ENCODE measurements at places on chromosomes 3 and 15.

DNA sequence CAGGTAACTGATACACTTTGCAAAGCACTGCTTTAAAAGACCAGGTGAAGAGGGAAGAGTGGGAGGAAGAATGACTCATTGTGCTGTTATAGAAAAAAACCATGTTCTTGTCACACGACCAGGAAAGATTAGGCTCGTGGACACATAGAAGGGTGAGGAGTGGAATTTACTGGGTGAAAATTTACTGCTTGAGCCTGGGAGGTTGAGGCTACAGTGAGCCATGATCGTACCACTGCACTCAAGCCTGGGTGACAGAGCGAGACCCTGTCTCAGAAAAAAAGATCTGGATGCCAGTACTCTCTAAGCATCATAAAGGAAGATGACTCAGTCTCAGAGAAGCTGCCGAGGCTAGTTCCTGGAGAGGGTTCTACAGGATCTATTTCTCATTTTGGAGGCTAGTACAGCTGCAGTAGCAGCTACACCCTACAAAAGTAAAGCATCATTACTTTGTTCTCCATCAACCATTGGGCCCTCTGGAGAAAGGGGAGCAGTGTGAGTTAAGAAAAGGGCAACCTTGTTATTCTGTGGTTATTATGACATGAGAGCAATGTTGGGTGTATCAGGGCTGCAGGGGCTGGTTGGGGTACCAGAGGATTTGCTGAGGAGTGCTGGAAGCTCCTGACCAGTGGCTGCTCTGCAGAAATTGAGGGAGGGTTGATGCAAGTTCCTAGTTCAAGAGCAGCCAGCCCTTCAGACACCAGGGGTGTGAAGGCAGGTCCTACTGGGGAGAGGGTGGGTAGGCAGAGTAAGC is 75.4 kb downstream of the CMTM8 start:
- peak; percentile 27 for DNase-seq

- DNase-seq: no peak
Measured at GRCh38 chr15:65386376-65386775, 8.6 kb upstream of the IGDCC3 start.

- no peak for DNase-seq
Measured at GRCh38 chr3:139794469-139795265, 116.9 kb upstream of the NMNAT3 start.

GRCh38 chr3:185335799-185336198 is 27.1 kb upstream of the MAP3K13 start:
- DNase-seq: peak; percentile 67

DNA sequence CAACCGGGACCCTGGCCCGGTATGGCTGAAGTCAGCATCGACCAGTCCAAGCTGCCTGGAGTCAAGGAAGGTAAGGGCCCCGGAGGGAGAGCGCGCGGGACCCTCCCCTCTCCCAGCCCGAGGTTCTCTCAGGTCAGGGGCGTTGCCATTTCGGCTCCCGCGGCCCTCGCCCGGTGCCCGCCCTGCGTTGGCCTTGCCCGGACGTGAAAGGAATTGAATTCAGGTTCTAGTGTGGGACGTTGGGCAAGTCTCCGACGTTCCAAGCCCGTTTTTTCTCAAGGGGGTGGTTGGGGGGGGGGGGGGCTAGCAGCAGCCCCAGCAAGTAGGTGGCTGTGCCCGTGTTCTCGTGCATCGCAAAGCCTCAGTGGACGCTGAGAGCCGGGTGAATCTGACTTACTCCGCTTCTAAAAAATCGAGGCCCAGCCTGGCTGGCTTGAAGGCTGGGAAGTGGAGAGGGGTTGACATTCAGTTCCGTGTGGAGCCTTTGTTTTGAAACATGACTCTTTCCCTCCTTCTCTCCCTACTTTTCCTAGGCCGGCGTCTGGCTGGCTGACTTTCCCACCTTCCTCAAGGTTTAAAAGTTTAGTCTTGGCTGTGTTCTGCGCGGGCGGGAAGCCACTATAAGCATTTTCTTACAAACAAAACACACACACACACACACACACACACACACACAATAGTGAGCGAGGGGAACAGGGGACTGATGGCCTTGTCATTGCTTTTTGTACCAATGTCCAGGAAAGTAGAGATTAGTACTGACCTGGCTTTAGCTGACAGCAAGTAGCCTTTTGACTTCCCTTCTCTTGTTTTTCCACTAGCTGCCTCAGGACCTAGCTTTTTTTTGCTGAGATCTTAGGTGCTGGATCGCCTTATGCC is at the start of gene UTS2B:
UTS2B (minus strand) TSS at position 873 of the 876 bp plus-strand sequence. CDS start 48,337 bp downstream, outside the sequence.
- peak; percentile 70 for DNase-seq

DNA sequence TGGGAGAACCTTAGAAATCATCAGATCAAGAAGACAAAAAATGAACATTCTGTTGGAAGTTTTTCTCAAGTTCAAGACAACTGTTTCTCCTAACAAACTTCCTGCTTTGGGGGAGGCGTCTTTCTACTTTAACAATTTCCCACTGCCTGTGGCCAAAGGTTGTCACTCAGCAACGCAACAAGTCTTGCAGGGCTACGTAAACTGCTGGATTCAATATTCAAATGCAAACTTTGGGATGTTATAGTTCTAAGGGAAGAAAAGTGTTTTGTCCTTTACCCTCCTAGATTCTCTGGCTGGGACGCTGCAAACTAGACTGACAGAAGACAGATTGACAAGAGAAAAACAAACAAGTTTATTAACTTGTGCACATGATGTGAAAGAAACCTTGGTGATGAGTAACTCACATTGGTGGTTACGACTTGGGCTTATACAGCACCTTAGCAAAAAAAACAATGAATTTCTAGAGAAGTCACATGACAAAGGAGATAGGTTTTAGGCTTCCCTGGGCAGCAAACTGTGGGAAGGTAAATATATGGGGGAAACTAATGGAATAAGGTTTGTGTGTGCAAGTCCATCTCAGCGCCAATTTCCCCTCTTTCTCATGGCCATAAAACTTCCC is 34.0 kb upstream of the ARPIN start:
- DNase-seq: no peak

GRCh38 chr15:100373942-100374341 is 32.2 kb upstream of the ADAMTS17 start:
- DNase-seq: no peak

DNA sequence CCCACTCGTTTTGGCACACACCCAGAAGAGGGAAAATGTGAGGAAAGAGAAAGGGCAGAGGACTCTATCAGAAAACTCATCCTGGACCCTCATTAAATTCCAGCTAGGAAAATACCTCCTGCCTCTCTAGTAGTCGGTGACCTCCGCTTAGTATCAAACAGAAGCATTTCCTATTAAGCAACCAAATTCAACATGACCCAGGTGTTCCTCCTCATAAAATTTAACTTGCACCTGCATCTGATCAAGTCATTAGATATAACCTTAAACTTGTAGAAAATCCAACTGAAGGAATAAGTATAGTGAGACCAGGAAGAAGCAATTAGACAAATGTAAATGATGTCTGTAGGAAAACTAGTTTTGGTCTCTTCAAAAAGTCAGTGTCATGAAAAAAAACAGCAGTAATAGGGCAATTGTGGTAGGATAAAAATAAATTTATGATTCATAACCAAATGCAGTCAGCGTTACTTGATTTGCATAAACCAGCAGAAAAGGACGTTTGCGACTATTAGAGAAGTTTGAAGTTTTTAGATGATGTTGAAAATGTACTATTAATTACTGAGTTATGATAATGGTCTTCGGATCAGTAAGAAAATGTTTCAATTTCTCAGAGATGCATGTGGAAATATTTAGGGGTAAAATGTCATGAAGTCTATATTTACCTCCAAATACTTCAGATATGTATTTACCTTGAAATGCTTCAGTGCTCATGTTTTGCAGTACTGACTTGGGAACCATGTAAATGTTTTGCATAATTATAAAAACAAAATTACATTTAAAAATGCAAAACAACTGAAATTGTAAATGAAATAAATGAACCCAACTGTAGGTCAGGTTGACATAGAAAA is 44.6 kb downstream of the LDHAL6B start:
- no peak for DNase-seq

- peak; percentile 47 for DNase-seq
Measured at GRCh38 chr15:70100474-70101341, 3.0 kb upstream of the TLE3 start.

- DNase-seq: no peak
Measured at GRCh38 chr3:5168110-5168509, 19.4 kb upstream of the EDEM1 start.

GRCh38 chr3:30342318-30343060 is 263.9 kb upstream of the TGFBR2 start:
- peak; percentile 95 for DNase-seq

- no peak for DNase-seq
Measured at GRCh38 chr3:82587174-82587573, 825.7 kb upstream of the GBE1 start.
